ENCODE measurements at places on chromosomes 1 and 21. TPM values are rescaled to one million over a fixed set of nuclear protein-coding genes. Genes with fewer than 3 reads are reported as not detected.

DNA sequence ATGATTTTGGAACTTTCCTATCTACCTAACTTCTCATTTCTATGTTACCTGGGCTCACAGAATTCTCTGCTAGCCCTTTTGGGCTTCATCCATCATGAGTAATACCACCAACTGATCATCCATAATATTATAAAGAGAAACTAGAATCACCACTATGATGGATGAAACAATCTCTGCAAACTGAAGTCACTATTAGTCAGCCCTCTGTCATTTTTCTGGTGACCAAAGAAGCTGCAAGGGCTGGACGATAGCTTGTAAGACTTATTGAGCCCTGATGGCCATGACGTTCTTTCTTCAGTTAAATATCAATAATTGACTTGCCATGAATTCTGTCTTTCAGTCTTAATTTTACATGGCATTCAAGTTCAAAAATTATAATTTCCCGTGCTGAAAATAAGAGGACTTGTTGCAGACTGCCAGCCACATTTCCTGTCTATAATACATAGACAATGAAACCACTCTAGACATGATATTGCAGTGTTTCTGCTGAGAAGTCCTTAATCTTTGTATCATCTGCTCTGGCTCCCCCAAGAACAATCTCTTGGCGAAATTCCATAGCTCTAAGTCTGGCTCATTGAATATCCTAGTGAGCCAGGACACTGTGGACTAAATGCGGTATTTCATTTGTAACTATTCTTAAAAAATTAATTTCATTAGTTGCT lies 655.0 kb upstream of the CAMK1G start:
- no peak overlapping the region for H3K4me3 ChIP-seq
- H3K27me3 ChIP-seq = no peaks in the 10 kb centered on the region
- no peak for DNase-seq
- no peak overlapping the region for H3K27ac ChIP-seq

Gene CHODL
- total RNA-seq = not detected

DNA sequence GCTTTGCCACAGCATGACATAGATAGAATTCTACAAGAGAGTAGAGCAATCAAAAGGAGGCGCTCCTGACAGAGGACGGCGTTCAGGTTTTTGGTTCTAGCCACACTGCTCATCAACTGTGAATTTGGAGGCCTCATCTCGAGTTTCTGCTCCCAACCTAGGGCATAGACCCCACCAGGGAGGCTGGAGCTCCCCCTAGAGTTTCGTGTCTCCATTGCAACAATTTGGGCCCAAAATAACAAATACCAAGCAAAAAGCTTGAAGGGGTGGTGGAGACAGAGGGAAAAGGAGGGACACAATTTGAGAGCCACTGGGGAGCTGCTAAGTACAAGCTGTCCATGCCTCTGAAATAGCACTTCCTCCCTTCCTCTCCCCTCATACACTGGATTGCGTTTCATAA lies 297.0 kb downstream of the GPATCH2 start:
- H3K36me3 ChIP-seq = no peaks in the 10 kb centered on the region
- DNase-seq = no peak
- H3K4me3 ChIP-seq = no peak overlapping the region
- H3K27ac ChIP-seq = no peak overlapping the region
- H3K4me1 ChIP-seq = no peaks in the 10 kb centered on the region
- H3K27me3 ChIP-seq = no peaks in the 10 kb centered on the region

Gene TNNT2
- not detected for total RNA-seq

DNA sequence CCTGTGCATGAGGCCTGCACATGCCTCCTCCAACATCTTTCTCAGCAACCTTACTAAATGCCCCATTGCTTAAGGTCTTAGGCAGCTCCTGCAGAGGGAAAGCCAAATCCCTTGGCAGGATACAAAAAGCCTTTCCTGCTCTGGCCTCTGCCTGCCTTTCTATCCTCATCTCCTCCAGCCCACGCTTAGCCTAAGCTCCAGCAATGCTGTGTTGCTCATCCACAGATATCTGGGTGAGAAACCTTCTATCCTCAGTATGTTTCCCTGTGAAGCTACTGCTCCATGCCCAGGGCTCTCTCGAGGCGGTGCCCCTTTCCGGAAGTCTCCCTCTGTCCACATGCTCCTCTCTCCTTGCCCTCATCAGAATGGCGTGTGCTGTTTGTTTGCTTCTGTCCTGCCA lies 37.0 kb upstream of the CCSAP start:
- H3K4me3 ChIP-seq = no peak overlapping the region
- no peaks in the 10 kb centered on the region for H3K36me3 ChIP-seq
- H3K27ac ChIP-seq = no peak overlapping the region
- no peaks in the 10 kb centered on the region for H3K4me1 ChIP-seq
- H3K27me3 ChIP-seq = peaks cover 15% of the 10 kb centered on the region

DNA sequence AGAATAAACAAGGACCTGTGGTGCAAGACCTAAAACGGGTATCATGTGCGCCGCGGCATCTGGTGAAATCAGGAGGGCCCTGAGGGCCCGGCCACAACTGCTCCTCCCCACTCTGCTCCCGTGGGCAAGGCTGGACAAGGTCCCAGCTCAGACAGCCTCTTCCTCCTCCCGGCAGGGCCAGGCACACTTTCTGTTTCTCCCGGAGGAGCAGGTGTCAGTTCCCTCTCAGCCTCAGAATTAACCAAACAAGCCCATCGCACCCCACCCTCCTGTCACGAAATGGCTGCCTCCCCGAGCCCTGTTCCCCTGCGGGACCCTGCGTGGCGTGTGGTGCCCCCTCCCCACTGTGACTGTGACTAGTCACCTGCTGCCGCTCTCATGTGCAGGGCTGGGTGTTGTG lies 15.2 kb downstream of the PTTG1IP start:
- H3K4me3 ChIP-seq = no peak overlapping the region
- peaks cover 64% of the 10 kb centered on the region for H3K36me3 ChIP-seq
- no peak for DNase-seq
- no peak overlapping the region for H3K27ac ChIP-seq

- DNase-seq = no peak
- no peaks in the 10 kb centered on the region for H3K4me1 ChIP-seq
- no peak overlapping the region for H3K4me3 ChIP-seq
- H3K27ac ChIP-seq = no peak overlapping the region
- H3K27me3 ChIP-seq = no peaks in the 10 kb centered on the region
Measured at GRCh38 chr1:10778640-10779039, 17.8 kb downstream of the CASZ1 start.

Gene PDC
- not detected for total RNA-seq

DNA sequence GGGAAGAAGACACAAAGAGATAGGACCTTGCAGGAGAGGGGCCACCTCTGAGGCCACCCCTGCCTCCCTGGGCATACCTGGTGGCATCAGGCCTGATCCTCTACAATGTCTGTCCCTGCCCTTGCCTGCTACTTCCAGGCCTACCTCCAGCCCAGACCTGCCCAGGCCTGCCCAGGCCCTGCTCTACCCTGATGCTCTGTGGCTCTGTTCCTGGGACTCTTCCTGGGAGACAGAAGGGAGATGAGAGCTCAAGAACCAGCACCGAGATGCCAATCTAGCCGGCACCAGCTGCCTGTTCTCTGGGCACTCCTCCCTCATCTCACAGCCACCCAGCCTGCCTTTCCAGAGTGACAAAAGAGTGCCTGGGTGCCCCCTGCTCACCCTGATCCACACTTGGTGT lies 2.7 kb downstream of the CELF3 start:
- peaks cover 39% of the 10 kb centered on the region for H3K27me3 ChIP-seq
- peaks cover 6% of the 10 kb centered on the region for H3K4me1 ChIP-seq
- H3K27ac ChIP-seq = no peak overlapping the region
- no peak overlapping the region for H3K4me3 ChIP-seq

Gene RIPK4
- not detected for total RNA-seq

Gene PPM1J
- 0.59 TPM for total RNA-seq

Gene CD1E
- total RNA-seq = not detected

Gene SMG5
- 89.3 TPM for total RNA-seq

DNA sequence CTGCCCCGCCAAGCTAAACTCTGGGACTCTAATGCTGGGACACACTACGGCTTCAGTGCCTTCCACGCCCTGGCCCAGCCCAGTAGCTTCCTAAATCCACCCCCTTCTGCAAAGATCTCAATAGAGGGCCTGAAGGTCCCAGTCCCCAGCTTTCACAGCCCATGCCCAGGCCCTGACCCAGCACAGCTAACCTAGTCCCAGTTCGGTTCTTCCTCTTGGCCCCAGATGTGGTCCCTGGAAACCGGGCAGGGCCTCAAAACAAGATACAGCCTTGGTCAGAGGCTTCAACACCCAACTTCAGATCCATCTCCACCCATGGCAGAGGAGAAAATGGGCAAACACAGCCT lies 646 bp upstream of the PDZK1IP1 start:
- H3K4me3 ChIP-seq = no peak overlapping the region
- DNase-seq = no peak
- H3K36me3 ChIP-seq = no peaks in the 10 kb centered on the region
- H3K27ac ChIP-seq = no peak overlapping the region
- peaks cover 4% of the 10 kb centered on the region for H3K27me3 ChIP-seq

Gene COA7
- 34.2 TPM for total RNA-seq

DNA sequence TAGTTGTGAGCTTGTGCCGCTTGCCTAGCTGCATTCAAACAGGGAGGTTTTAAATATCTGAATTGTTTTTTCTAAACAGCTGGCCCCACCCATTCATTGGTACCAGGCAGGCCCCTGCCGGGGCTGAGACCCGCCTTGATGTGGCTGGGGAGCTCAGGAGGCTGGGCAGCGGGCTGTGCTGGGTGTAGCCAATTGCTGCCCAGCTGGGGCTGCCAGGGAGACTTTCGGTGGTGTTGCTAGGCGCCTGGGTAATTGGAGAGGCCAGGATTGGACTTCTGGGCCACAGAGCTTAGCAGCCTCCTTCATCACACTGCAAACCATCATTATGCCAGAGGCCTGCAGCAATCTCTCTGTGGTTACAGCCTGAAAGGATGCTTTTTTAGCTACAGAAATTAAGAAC lies 12.2 kb downstream of the RHBDL2 start:
- no peak overlapping the region for H3K27ac ChIP-seq
- no peak for DNase-seq

Gene MPZ
- total RNA-seq = 4.0 TPM

- no peak overlapping the region for H3K27ac ChIP-seq
- H3K4me1 ChIP-seq = no peaks in the 10 kb centered on the region
- H3K4me3 ChIP-seq = no peak overlapping the region
- H3K36me3 ChIP-seq = no peaks in the 10 kb centered on the region
Measured at GRCh38 chr1:241902391-241903065, 54.5 kb downstream of the EXO1 start.

GRCh38 chr1:211531194-211532087 lies 39.5 kb upstream of the RD3 start:
- H3K4me1 ChIP-seq = peaks cover 17% of the 10 kb centered on the region
- H3K27me3 ChIP-seq = peaks cover 6% of the 10 kb centered on the region
- no peak for DNase-seq
- H3K4me3 ChIP-seq = no peak overlapping the region
- no peak overlapping the region for H3K27ac ChIP-seq

DNA sequence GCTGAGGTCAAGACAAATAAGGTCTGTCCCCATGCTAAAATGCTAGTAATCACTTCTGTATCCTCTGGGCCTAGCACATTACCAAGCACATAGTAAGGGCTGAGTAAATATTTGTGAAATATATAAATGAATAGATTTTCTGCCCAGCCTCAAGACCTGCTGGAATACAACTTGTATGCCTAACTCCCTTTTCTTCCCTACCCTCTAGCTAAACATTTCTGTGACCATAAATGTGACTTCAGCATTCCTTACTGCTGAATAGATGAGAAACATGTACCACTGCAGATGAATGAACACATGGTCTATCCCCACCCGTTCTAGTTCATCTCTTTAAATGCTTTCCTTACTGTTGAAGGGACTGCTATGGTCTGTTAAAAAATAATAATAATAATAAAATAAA lies 209.0 kb upstream of the HOOK1 start:
- no peak overlapping the region for H3K27ac ChIP-seq
- no peaks in the 10 kb centered on the region for H3K4me1 ChIP-seq

Gene WNT4
- total RNA-seq = not detected

Gene GIPC2
- 0.09 TPM for total RNA-seq

GRCh38 chr1:208747979-208748378 lies 503.8 kb upstream of the PLXNA2 start:
- DNase-seq = no peak
- H3K4me1 ChIP-seq = no peaks in the 10 kb centered on the region

- H3K4me3 ChIP-seq = no peak overlapping the region
- H3K27ac ChIP-seq = no peak overlapping the region
- peaks cover 8% of the 10 kb centered on the region for H3K27me3 ChIP-seq
- DNase-seq = no peak
Measured at GRCh38 chr21:38920631-38921398, 115.1 kb downstream of the ETS2 start.

DNA sequence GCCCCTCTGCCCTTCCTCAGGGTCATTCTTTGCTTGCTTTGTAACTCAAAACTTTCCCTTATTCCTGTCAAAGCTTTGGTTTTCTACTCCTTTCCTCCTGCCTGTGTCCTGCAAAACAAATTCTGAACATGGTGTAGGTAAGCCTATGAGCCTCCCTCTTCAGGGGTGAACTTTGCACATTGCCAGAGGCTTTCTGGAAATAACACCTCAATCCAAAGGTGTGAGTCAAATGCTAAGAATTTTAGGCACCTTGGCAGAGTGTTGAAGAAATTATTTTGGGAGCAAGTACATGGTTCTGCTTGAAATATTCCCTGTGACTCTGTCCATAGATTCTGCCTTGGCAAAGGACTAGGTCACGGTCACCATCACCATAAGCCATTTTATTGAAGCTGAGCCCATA lies 70.0 kb downstream of the PAPPA2 start:
- no peak for DNase-seq
- no peaks in the 10 kb centered on the region for H3K4me1 ChIP-seq
- H3K36me3 ChIP-seq = no peaks in the 10 kb centered on the region
- H3K27me3 ChIP-seq = no peaks in the 10 kb centered on the region
- H3K4me3 ChIP-seq = no peak overlapping the region

DNA sequence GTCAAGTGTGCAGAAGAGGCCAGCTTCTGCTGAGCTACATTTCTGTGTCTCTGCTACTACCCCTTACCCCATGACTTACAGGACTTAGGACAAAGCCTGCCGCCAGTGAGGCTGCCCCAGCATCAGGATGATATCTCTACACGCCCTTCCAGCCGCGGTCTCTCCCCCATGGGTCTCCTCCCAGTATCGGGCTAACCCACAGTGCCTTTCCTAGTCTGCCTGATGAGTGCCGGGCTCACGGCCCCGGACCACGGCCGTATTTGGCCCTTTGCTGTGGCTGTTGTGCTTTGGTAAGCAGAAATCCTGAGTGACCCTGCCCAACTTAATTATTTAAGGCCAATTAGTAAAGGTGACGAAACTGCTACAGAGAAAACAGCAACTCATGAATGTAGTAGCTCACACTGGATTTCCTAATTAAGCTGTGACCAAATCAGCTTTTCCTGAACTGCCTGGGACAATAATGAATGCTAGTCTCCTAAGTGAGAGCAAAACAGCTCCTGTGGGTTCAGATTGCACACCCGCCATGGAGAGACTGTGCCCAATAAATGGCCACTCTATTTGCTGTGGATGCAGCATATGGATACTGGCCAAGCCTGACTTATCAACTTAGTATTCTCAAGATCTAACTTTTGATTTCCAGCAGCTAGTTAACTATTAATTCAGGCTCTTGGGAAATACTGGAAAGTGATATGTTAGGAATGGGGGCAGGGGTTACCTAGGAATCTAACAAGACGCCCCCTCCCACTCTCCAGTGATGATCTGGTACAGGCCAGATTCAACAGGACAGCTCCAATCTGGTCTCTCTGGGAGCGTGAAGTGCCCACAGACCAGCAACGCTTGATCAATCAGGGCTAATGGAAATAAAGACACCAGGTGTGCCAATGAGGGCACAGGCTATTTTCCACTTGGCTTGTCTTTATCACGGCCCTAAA lies 123.3 kb upstream of the IFFO2 start:
- no peak overlapping the region for H3K4me3 ChIP-seq
- peaks cover 14% of the 10 kb centered on the region for H3K4me1 ChIP-seq
- H3K27me3 ChIP-seq = no peaks in the 10 kb centered on the region
- H3K27ac ChIP-seq = no peak overlapping the region
- peaks cover 88% of the 10 kb centered on the region for H3K36me3 ChIP-seq

- peaks cover 23% of the 10 kb centered on the region for H3K27me3 ChIP-seq
- no peaks in the 10 kb centered on the region for H3K4me1 ChIP-seq
- no peak overlapping the region for H3K4me3 ChIP-seq
- H3K27ac ChIP-seq = no peak overlapping the region
Measured at GRCh38 chr1:203368624-203369451, 17.9 kb upstream of the FMOD start.
